ENCODE measurements at places on chromosomes 7 and 10. TPM values are rescaled to one million over a fixed set of nuclear protein-coding genes. Genes with fewer than 3 reads are reported as not detected.

DNA sequence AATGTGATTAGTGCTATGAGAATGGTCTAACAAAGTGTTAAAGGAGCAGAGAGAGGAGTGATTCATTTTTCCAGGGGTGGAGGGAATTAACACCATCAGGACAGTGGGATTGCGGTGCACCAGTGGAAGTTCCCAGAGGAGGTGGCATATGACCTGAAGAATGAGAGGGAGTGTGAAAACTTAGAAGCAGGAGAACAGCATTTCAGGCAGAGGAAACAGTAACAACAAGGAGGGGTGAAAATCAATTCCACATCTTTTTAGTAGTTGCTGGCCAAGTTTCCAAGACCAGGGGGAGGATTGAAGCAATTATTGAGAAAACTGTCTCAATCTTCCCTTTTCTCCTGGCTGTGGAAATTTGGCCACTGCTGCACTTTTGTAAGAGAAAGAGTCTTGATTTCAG lies 23.7 kb upstream of the CCDC172 start:
- no peak overlapping the region for H3K4me3 ChIP-seq
- DNase-seq = no peak
- H3K4me1 ChIP-seq = no peaks in the 10 kb centered on the region
- no peak overlapping the region for H3K27ac ChIP-seq
- no peaks in the 10 kb centered on the region for H3K36me3 ChIP-seq
- H3K27me3 ChIP-seq = no peaks in the 10 kb centered on the region

GRCh38 chr10:36178616-36179015 lies 536.5 kb upstream of the FZD8 start:
- H3K27me3 ChIP-seq = no peaks in the 10 kb centered on the region
- H3K27ac ChIP-seq = no peak overlapping the region
- H3K4me3 ChIP-seq = no peak overlapping the region
- peaks cover 28% of the 10 kb centered on the region for H3K4me1 ChIP-seq
- H3K36me3 ChIP-seq = no peaks in the 10 kb centered on the region

DNA sequence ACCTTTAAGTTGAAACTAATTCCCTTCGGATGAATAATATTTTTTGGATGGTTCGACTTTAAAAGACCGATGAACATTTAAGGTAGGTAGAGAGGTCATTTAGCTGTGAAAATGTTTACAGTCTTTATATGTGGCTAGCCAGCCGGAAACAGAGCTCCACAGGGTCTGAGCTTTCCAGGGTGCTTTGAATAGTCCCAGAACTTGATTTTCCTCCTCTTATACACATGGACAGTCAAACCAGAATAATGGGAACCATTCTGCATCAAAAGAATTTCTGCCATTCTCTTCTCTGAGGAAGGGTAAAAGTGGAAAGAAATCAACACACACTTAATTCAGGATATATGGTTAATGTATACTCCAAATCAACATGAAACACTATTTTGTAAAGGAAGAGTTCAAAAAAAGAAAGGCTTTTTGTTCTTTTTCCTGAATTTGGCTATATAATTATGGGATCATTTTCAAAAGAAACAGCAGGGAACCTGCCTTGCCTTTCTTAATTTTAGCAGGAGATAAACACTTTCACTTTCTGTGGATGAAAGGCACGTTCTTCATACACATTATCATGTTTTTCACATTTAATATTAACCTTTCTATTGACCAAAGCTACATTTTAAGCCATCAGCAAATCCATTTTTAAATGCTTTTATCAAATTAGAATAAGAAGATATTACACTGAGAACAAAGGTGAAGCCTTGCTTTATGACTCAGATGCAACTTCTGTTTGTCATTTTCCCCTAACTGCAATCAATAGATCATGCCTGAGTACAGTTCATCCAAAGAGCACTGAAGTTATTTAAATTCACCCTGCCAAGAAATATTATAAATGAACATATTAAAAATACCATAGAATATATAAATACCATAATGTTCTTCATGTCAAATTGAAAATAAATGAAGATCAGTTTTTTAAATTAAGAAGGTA lies 307.3 kb downstream of the THSD7A start:
- no peaks in the 10 kb centered on the region for H3K4me1 ChIP-seq
- H3K27ac ChIP-seq = no peak overlapping the region
- DNase-seq = no peak
- no peaks in the 10 kb centered on the region for H3K27me3 ChIP-seq
- H3K36me3 ChIP-seq = no peaks in the 10 kb centered on the region

DNA sequence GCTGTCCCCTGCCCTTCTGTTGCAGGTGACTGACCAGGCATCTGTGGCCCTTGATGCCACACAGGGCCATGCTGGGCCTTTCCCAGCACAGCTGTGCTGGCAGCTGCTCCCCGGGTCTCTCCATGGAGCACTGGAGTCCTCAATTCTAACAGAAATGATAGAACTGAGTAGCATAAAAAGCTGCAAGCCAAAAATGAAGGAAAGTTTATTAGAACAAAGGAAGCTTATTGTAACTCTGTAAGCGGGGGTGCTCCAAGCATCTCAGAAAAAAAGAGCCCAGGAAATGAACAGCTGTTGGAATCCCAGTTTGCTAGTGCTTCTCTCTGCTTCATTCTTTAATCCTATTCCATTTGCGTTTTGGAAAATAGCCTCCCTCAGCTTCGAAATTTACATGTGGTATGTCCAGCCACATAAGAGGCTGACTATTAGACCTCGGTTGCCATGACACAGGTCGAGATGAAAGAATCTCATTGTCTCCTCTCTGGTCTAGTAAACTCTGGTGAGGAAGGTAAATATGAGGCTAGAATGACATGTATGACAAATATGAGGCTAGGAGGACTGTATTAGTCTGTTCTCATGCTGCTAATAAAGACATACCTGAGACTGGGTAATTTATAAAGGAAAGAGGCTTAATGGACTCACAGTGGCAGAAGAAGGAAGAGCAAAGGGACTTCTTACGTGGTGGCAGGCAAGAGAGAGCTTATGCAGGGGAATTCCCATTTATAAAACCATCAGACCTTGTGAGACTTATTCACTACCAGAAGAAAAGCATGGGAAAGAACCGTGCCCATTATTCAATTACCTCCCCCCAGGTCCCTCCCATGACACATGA lies 23.7 kb downstream of the EPDR1 start:
- no peak for DNase-seq
- H3K36me3 ChIP-seq = no peaks in the 10 kb centered on the region
- H3K27me3 ChIP-seq = no peaks in the 10 kb centered on the region
- peaks cover 21% of the 10 kb centered on the region for H3K4me1 ChIP-seq
- no peak overlapping the region for H3K27ac ChIP-seq
- no peak overlapping the region for H3K4me3 ChIP-seq

GRCh38 chr7:124101173-124101768 lies 68.4 kb upstream of the TMEM229A start:
- H3K4me3 ChIP-seq = no peak overlapping the region
- no peaks in the 10 kb centered on the region for H3K4me1 ChIP-seq
- H3K27me3 ChIP-seq = no peaks in the 10 kb centered on the region
- no peak overlapping the region for H3K27ac ChIP-seq
- DNase-seq = no peak
- H3K36me3 ChIP-seq = no peaks in the 10 kb centered on the region

DNA sequence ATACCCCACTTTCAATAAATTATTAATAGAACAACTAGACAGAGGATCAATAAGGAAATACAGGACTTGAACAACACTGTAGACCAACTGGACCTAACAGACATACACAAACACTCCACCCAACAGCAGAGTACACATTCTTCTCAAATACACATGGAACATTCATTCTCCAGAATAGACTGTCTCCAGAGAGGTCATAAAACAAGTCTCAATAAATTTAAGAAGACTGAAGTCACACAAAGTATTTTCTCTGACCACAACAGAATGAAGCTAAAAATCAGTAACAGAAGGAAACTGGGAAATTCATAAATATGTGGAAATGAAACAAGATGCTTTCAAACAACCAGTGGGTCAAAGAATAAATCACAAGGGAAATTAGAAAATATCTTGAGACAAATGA lies 119.8 kb downstream of the SMURF1 start:
- peak; percentile 57 for DNase-seq
- H3K4me3 ChIP-seq = no peak overlapping the region
- no peaks in the 10 kb centered on the region for H3K27me3 ChIP-seq
- H3K36me3 ChIP-seq = peaks cover 32% of the 10 kb centered on the region
- H3K4me1 ChIP-seq = peaks cover 22% of the 10 kb centered on the region
- H3K27ac ChIP-seq = no peak overlapping the region

DNA sequence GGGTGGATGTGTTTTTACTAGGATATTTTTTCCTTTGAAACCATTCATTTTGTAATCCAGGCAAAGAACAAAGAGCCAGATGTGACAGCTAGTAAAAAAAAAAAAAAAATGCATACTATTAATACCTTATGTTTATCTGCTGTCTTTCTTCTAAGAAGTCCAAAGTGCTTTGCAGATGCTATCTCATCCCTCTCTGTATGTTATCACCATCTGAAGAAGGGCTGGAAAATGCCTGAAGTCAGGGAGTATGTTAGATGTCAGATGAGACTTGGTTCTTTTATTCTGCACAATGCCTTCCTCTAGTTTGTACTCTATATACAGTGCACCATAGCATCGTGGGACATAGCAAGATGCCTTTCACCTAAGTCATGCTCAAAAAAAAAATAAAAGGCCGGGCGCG lies 10.4 kb upstream of the CAMK1D start:
- H3K4me3 ChIP-seq = no peak overlapping the region
- H3K27ac ChIP-seq = no peak overlapping the region
- H3K4me1 ChIP-seq = peaks cover 12% of the 10 kb centered on the region
- H3K27me3 ChIP-seq = peaks cover 3% of the 10 kb centered on the region
- no peak for DNase-seq

DNA sequence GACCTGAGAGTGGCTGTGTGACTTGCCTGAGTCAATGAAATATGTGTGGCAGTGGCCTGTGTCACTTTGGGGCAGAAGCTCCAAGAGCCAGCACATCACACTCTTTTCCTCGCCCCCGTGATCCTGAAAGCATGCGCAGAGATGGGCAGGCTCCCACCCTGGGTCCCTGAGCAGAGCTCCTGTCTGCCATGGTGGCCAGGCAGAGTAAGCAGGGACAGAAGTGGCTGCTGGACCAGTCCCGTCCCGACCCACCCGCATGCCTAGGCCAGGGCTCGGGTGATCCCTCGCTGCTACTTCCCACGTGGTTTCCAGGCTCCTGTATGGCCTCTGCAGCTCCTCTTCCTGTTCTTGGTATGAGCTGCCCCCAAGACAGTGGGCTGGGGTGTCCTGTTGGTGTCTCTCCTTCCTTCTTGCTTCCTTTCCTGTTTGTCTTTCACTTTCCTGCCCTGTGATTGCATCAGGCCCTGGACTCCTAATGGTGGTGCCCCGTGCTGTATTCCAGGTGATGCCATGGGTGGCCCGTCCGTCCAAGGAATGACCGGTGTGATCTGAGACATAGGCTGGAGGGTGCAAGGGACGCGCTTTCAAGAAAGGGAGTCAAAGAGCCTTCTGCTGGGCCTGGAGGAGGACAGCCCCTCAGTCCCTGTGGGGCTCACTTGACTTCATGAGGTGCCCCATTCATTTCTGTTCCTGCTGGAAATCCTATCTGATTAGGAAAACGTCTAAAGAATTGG lies 71.4 kb upstream of the SHH start:
- H3K27ac ChIP-seq = peak overlapping the region; percentile 3
- no peak for DNase-seq
- no peaks in the 10 kb centered on the region for H3K27me3 ChIP-seq
- peaks cover 2% of the 10 kb centered on the region for H3K4me1 ChIP-seq

DNA sequence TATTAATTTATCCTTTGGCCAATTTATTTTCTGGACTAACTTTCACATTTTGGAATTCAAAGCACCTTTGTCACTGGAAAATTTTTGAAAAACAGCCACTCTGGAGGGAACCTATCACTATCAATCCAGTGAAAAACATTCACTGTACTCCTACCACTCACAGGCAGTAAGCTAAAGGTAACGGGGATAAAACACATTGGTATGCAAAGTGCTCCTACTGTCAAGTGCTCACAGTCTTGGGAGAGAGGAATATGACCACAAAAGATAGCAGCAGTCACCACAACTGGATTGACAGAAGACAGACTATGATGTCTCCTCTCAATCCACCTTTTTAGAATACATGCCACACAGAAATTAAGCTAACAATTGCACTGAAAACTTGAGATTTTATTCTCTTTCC lies 13.3 kb downstream of the GSAP start:
- no peaks in the 10 kb centered on the region for H3K27me3 ChIP-seq
- H3K4me1 ChIP-seq = peaks cover 8% of the 10 kb centered on the region
- no peak for DNase-seq
- no peak overlapping the region for H3K4me3 ChIP-seq
- H3K27ac ChIP-seq = no peak overlapping the region
- no peaks in the 10 kb centered on the region for H3K36me3 ChIP-seq

- DNase-seq = peak; percentile 88
- no peak overlapping the region for H3K27ac ChIP-seq
- no peak overlapping the region for H3K4me3 ChIP-seq
- no peaks in the 10 kb centered on the region for H3K36me3 ChIP-seq
- H3K4me1 ChIP-seq = peaks cover 4% of the 10 kb centered on the region
Measured at GRCh38 chr7:155356323-155357105, 58.8 kb downstream of the INSIG1 start.

DNA sequence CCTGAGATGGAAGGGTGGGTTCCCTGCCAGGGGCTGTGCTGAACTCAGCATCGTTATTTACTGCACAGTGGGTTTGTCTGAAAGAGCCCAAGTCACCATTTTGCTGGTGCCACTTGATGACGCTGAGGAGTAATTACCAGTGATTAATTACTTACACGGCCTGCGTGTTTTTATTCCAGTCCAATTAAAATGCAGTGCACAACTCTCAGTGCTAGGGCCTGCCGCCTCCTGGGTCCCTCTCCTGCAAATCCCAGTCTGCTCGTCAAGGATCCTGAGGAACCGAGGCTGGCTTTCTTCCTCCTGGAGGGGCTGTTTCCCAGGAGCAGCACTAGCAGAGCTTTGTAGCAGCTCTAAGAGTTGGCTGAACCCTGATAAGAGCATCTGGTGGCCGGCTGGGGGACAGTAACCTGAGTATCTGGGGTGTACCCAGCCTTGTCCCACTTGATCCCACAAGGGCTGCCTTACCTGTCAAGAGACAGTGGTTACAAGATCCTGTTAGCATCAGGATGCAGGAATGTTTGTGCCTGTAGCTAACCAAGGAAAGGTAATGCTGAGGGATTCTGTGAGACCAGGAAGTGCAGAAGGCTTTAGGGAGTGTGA lies 45.1 kb upstream of the LRRC4 start:
- no peak for DNase-seq
- H3K4me1 ChIP-seq = peaks cover 7% of the 10 kb centered on the region
- H3K27ac ChIP-seq = no peak overlapping the region
- H3K4me3 ChIP-seq = no peak overlapping the region
- no peaks in the 10 kb centered on the region for H3K27me3 ChIP-seq

GRCh38 chr7:28811701-28812430 lies 146.3 kb downstream of the TRIL start:
- H3K27me3 ChIP-seq = no peaks in the 10 kb centered on the region
- no peak overlapping the region for H3K27ac ChIP-seq
- no peak for DNase-seq

GRCh38 chr7:7614018-7614741 lies 26.4 kb upstream of the UMAD1 start:
- no peak for DNase-seq
- peaks cover under 1% of the 10 kb centered on the region for H3K36me3 ChIP-seq
- H3K27me3 ChIP-seq = no peaks in the 10 kb centered on the region
- no peak overlapping the region for H3K27ac ChIP-seq
- H3K4me1 ChIP-seq = no peaks in the 10 kb centered on the region
- H3K4me3 ChIP-seq = no peak overlapping the region

GRCh38 chr10:110794808-110795207 lies 76.9 kb upstream of the PDCD4 start:
- H3K36me3 ChIP-seq = no peaks in the 10 kb centered on the region
- no peak overlapping the region for H3K4me3 ChIP-seq
- H3K4me1 ChIP-seq = no peaks in the 10 kb centered on the region

ATP6V1F gene
- 91.9 TPM for total RNA-seq

HYCC1 gene
- total RNA-seq = 121 TPM

USP6NL gene
- total RNA-seq = 14.1 TPM

Measured in osteoblast (primary cell).